Islet precursor cell (in vitro differentiated cells): ENCODE measurements at places on chromosomes 16 and 17.

DNA sequence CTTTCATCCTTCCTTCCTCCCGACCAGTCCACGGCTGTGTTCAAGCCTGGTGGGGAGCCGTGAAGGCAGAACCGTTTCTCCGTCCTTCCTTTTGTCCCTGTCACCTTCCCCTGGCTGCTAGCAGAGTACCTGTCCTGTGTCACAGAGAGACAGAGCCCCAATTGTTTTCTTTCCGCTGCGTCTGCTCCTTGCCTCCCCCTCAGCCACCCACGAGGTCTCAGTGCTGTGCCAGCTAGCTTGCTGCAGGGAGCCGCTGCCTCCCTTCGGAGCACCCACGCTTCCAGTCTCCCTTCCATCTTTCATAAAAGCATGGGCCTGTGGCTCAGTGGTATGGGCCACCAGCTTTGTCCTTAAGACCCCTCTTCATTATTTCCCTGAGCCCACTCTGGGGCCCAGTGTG is 62.2 kb downstream of the MPRIP start:
- no peak for DNase-seq

DNA sequence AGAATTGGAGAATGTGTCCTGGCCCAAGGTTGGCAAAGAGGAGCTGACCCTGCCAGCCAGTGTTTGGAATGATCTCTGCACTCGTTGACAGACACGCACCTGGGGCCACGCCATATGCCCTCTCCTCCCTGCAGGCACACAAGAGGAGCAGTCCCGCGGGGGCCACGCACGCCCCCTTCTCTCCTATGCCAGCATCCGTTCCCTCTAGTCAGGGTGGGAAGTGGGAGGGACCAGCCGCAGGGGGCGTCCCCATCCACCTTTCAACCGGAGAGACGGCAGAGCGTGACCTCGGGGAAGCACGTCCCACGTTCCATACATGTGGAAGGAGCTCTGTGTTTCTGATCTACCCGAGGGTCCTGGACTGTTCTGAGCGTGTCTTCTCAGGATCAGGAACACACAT is 86.9 kb upstream of the ZNF750 start:
- no peak for DNase-seq

GRCh38 chr17:10156599-10156947 is 41.8 kb downstream of the GAS7 start:
- no peak for DNase-seq

DNA sequence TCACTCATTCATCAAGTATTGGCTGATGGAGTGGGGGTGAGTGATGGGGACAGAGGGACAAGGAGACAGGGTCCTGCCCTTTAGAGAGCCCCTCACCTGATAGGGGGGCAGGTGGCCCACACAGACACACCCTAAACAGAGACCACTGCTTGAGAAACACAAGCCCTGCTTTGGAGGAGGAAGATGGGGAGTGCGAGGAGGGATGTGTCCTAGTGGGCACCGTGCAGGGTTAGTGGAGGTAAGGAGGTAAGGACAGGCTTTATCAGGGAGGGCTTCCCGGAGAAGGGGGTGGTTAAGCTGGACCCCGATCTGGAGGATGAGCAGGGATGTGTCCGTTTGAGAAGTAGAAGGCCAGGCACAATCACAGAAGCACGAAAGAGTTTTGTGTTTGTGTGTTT is 8.2 kb upstream of the SMTNL2 start:
- no peak for DNase-seq

DNA sequence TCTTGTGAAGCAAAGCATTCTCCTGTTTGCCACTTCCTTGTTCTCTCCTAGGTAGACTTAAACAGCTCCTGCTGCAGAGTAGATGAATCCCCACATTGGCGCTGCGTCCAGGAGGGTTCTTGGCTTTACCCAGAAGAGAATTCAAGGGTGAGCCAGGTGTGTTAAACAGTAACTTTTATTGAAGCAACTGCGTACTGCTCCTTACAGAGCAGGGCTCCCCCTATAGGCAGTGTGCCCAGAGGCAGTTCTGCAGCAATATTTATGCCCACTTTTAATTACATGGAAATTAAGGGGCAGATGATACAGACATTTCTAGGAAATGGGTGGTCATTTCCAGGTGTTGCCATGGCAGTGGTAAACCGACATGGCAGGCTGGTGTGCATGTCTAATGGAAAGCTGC is 987.6 kb upstream of the RBFOX1 start:
- DNase-seq: no peak

DNA sequence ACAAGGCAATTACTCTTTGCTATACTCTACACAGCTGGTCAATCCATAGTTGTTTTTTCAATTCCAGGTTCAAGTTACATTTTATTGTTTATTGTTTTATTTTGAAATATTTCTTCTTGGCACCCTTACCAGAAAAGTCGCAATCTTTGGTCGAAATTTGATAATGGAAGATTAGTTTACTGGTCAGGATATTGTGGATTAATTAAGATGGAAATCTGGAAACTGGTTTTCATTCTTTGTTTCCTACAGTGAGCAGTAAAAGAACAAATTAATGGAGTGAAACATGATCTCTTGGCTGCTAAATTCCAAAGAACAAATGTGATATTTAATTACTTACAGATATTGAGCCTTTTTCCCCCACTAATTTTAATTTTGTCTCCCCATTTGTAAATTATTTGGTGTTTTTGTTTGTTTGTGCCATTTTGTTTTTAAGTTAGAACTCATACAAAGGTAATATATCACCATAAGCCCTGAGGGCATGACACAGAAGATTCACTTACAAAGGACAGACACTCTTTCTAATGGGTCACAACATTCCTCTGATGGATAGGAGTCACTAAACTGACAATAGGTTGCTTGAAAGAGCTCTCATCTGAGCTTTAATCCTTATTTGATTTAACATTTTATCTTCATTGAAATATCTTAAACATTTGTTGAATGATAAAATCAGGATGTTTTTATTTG is 700.2 kb downstream of the KCNJ2 start:
- DNase-seq: no peak
